ENCODE measurements at places on chromosomes 12 and 14.

- DNase-seq = no peak
These were observed 19.5 kb downstream of the TRAF3 start for GRCh38 chr14:102796661-102797190.

- no peak for DNase-seq
These were observed 90.3 kb downstream of the PELI2 start for GRCh38 chr14:56208520-56208919.

DNA sequence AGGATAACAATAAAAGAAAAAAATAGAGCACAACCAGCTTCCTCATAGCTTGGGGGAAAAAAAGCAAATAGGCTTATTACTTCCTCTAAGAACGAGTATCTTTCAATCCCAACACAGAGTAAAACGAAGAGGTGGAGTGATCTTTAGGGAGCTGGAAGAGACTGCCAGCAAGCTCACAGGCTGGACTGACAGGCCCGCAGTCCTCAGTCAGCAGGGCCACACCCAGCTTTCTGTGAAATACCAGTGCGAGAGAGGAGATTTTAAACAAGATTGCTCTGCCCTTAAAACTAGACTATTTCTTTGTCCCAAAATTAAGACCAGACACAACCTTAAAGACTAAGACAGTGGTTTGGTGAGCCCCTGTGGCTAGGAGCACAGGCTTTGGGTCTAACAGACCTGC is 32.9 kb downstream of the SETD3 start:
- no peak for DNase-seq

DNA sequence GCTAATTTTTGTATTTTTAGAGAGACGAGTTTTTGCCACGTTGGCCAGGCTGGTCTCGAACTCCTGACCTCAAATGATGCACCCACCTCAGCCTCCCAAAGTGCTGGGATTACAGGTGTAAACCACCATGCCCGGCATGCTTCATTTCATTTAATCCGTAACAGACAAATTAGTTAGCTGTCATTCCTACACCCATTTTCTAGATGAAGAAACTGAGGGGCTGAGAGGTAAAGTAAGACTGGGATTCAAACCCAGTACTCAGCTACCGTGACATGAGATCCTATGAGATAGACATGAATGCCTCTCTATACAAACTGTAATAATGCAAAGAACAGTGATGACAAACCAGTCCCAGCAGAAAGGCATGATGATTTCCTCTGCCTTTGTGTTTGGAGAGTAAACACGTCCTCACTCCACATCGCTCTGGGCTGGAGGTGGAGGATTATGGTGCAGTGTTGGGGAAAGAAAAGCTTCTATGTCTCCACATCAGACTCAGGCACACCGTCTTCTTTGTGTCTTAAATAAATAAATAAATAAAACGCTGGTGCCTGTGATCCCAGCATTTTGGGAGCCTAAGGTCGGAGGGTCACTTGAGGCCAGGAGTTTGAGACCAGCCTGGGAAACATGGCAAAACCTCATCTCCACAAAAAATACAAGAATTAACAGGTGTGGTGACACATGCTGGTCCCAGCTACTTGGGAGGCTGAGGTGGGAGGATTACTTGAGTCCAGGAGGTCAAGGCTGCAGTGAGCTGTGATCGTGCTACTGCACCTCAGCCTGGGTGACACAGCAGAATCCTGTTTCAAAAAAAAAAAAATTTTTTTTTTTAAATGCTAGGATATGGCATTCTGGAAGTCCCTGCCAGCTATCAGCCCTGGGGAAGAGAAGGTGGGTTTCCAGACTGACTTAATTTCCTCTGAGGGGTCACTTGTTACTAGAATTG is 10.5 kb downstream of the VSX2 start:
- DNase-seq = no peak

GRCh38 chr14:95774265-95775160 is 60.6 kb upstream of the TCL1A start:
- peak; percentile 57 for DNase-seq

- no peak for DNase-seq
These were observed 1.0 kb downstream of the CD9 start for GRCh38 chr12:6201213-6201608.

Measured in ecto neural progenitor cell (in vitro differentiated cells).